ENCODE measurements at places on chromosomes 5 and 9. TPM values are rescaled to one million over a fixed set of nuclear protein-coding genes. Genes with fewer than 3 reads are reported as not detected.

DNA sequence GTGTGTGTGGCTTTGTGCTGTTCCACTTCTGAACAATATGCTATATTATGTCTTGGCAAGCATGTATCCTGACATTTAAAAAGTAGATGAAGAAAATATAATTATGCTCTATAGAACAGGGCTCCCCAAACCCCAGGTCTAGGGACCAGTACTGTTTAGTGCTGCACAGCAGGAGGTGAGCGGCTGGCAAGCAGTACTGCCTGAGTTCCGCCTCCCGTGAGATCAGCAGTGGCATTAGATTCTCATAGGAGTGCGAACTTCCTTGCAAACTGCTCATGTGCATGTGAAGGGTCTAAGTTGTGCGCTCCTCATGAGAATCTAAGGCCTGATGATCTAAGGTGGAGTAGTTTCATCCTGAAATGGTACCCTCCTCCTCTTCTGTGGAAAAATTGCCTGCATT lies 979.1 kb upstream of the CTNND2 start:
- H3K4me3 ChIP-seq: no peak overlapping the region
- no peaks in the 10 kb centered on the region for H3K36me3 ChIP-seq
- H3K27ac ChIP-seq: no peak overlapping the region
- DNase-seq: no peak

DNA sequence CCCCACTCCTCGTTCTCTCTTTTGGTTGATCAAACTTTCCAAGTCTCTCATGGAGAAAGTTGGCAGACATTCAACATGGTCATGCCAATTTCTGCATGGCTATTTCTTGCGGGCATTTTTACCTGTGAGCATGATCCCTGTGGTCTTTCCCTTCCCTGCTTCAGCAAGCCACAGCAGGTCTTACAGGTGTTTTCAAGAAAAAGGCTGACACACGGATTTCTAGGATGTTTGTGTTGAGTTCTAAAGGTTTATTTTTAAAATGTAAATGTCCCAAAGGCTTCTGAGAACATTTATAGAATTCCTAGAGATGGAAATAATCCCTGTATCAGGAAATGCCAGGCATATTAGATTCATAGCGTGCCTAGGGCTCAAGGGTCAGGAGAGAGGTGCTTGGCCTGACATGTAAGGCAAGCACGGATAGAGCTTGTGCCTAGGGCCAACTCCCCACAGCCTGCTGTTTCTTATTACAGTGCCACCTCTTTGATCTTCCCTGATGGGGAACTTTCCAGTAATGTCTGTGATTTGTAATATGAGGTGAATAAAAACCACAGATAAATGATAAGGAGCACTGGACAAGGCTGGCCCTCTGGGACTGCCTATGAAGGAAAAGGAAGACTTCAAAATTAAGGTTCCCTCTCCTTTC lies 79.8 kb downstream of the MUSK start:
- H3K27ac ChIP-seq: no peak overlapping the region
- H3K4me3 ChIP-seq: no peak overlapping the region
- H3K4me1 ChIP-seq: peaks cover 22% of the 10 kb centered on the region
- H3K36me3 ChIP-seq: no peaks in the 10 kb centered on the region

GRCh38 chr9:113934829-113935676 lies 58.9 kb downstream of the ZNF618 start:
- peaks cover 10% of the 10 kb centered on the region for H3K4me1 ChIP-seq
- H3K27ac ChIP-seq: no peak overlapping the region
- H3K36me3 ChIP-seq: peaks cover 8% of the 10 kb centered on the region
- no peak overlapping the region for H3K4me3 ChIP-seq

- no peak for DNase-seq
- peaks cover 5% of the 10 kb centered on the region for H3K36me3 ChIP-seq
- no peak overlapping the region for H3K27ac ChIP-seq
- peaks cover 26% of the 10 kb centered on the region for H3K4me1 ChIP-seq
Measured at GRCh38 chr5:79521156-79521555, 7.2 kb upstream of the HOMER1 start.

DNA sequence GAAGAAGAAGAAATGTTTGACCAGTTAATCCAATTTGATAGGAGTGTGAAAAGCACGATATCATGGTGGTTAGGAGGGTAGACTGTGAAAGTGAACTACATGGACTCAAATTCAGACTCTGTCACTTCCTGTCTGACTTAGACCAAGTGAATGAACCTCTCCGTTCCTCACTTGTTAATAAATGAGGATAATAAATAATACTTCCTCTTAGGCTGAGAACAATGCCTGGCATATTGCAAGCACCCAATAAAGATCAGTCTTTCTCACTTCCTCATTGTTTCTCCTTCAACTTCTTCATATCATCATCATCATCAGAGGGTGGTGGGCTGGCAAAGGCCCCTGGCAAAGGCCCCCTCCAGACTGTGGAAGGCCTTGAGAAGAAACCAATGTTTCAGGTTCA lies 148.7 kb downstream of the CDK5RAP2 start:
- no peak for DNase-seq
- peaks cover 12% of the 10 kb centered on the region for H3K4me1 ChIP-seq
- no peaks in the 10 kb centered on the region for H3K27me3 ChIP-seq
- H3K27ac ChIP-seq: no peak overlapping the region
- no peak overlapping the region for H3K4me3 ChIP-seq

- peaks cover 12% of the 10 kb centered on the region for H3K4me1 ChIP-seq
- H3K36me3 ChIP-seq: no peaks in the 10 kb centered on the region
- no peak for DNase-seq
- peak overlapping the region; percentile 0 for H3K27ac ChIP-seq
Measured at GRCh38 chr5:67639976-67640375, 443.4 kb upstream of the CD180 start.

DNA sequence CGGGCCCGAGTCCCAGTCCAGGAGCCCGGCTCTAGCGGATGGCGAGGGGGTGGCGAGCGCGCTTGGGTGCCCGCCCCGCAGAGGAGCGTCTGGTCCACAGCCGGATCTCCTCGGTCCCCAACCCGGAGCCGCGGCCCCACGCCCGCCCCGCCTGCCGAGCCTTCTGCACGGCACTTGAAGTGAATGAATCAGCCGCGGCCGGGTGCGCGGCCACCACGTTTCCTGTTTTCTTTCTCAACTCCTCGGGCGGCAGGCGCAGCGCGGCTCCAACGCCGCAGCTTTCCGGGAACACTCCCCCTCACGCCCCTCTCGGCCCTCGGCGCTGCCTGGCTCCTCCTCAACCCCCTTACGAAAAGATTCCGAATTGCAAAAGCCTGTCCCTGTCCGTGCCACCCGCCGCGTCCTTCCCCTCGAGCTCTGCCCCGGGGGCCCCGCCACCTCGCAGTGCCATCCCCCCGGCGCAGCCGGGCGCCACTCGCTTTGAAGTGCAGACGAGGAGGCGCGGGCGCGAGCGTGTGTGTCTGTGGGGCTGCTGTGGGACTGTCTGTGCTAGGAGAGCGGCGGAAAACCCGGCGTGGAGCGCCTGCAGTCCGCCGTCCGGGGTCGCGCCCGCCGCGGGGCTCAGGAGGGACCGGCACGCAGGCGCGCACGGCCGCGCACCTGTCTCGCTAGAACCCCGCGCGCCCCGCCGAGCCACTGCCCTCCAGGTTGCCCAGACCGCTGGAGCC lies 456.6 kb downstream of the RAB3C start:
- peak overlapping the region; percentile 96 for H3K4me3 ChIP-seq
- peak; percentile 71 for DNase-seq
- H3K27ac ChIP-seq: peak overlapping the region; percentile 95
- no peaks in the 10 kb centered on the region for H3K27me3 ChIP-seq
- H3K36me3 ChIP-seq: peaks cover 2% of the 10 kb centered on the region

DNA sequence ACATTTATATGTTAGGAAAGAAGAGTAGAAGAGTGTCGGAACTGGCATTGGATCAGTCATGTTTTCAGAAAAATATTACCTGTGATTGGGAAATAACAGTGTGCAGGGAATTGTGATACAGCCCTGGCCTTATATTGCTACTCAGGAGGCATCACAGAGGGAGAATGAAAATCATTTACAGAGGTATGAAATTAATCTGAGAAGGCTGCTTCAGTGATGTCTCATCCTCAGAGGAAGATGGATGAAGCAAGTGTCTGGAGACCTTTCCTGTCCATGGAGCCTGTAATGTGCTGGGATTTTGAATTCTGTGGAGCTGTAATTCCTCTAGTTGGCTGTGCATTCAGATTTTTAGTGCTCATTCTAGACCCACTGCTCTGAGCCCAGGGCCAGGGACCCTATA lies 3.8 kb downstream of the ACTBL2 start:
- DNase-seq: no peak
- H3K27me3 ChIP-seq: no peaks in the 10 kb centered on the region
- peaks cover 30% of the 10 kb centered on the region for H3K4me1 ChIP-seq
- no peaks in the 10 kb centered on the region for H3K36me3 ChIP-seq

DNA sequence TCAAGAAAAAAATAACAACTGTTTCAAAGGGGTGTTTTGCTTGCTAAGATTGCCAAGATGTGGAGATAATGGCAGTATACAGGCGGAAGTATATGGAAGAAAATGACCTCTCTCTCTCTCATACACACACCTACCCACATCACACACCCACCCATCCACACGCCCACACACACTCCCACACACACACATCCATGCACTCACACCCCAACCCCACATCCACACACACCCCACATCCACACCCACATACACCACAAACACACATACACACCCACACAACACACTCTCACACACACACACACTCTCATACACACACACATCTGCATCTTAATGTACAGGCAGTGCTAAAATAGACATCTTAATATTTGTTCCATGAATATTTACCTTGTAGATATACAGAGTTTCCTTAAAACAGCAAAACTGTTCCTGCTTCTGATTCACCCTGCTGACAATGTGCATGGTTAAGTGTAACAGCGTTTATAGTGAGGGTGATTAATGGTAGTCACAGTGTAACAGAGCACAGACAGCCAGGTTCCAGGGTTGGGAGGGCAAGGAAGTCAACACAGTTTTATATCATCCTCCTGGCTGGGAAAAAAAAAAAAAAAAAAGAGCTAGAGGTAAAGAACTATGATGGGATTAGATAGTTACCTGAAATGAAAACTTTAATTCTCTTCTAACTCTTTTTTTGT lies 8.3 kb downstream of the BHMT2 start:
- H3K27ac ChIP-seq: no peak overlapping the region
- no peaks in the 10 kb centered on the region for H3K4me1 ChIP-seq
- DNase-seq: no peak
- H3K4me3 ChIP-seq: no peak overlapping the region
- H3K36me3 ChIP-seq: no peaks in the 10 kb centered on the region

CLIC3 gene
- 1.5 TPM for total RNA-seq

ISL1 gene
- 12.0 TPM for total RNA-seq

PCDHGB6 gene
- total RNA-seq: 75.7 TPM

HSPB3 gene
- total RNA-seq: not detected
